Muscle of leg (tissue), 16 donors: ENCODE measurements at places on chromosomes 6 and 20. TPM values are rescaled to one million over a fixed set of nuclear protein-coding genes. Genes with fewer than 3 reads are reported as not detected.

DNA sequence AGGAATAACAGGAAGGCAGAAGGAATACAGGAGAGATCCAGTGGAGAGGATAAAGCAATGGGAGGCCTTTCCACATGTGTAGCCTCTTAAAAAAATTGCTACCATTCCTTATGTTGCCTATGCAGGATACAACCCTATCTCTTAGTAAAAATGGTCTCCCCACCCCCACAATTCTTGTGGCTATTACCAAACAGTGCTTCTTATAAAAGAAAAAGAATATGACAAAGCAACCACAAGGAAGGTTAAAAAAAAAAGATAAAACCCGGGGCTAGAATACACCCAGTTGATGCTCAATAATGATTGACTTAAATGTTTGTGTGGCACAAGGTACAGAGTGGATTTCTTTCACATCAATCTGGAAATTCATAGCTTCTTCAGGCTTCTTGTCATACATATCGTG, 250.9 kb downstream of the HIVEP2 start:
- no peaks in the 10 kb centered on the region for H3K36me3 ChIP-seq
- H3K27me3 ChIP-seq = no peaks in the 10 kb centered on the region
- H3K4me3 ChIP-seq = no peak overlapping the region
- DNase-seq = no peak
- H3K4me1 ChIP-seq = peaks cover 32% of the 10 kb centered on the region
- H3K27ac ChIP-seq = no peak overlapping the region

- no peak overlapping the region for H3K4me3 ChIP-seq
- H3K4me1 ChIP-seq = no peaks in the 10 kb centered on the region
- no peaks in the 10 kb centered on the region for H3K27me3 ChIP-seq
- no peaks in the 10 kb centered on the region for H3K36me3 ChIP-seq
- H3K27ac ChIP-seq = no peak overlapping the region
- peak; percentile 58 for DNase-seq
Observed at GRCh38 chr6:72064399-72064975, 178.1 kb downstream of the RIMS1 start.

GRCh38 chr20:38032585-38033329, 499 bp downstream of the TTI1 start:
- no peak for DNase-seq
- H3K27ac ChIP-seq = peak overlapping the region; percentile 90
- H3K36me3 ChIP-seq = peaks cover 21% of the 10 kb centered on the region
- H3K4me1 ChIP-seq = peaks cover 21% of the 10 kb centered on the region
- no peaks in the 10 kb centered on the region for H3K27me3 ChIP-seq

DNA sequence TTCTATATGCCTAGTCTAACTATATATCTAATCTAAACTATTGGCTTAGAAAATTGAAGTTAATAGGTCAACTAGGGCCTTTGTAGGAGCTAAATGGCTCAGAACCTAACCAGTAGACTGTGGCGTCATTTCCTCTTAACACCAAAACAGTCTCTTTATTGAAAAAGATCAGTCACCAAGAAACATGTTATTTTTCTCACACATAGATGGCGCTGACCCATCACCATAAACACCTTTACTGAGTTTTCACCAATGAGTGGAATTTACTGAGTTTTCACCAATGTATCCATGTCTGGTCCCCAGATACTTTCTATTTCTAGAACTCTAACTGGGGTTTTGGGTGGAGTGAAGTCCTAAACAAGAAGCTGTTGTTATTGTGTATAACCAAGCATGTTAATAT, 636.0 kb downstream of the BCKDHB start:
- no peaks in the 10 kb centered on the region for H3K36me3 ChIP-seq
- no peak overlapping the region for H3K27ac ChIP-seq
- peak; percentile 50 for DNase-seq
- H3K27me3 ChIP-seq = no peaks in the 10 kb centered on the region
- no peak overlapping the region for H3K4me3 ChIP-seq
- no peaks in the 10 kb centered on the region for H3K4me1 ChIP-seq

Gene MDFI
- 77.4 TPM for total RNA-seq

Gene WFDC10B
- not detected for total RNA-seq

DNA sequence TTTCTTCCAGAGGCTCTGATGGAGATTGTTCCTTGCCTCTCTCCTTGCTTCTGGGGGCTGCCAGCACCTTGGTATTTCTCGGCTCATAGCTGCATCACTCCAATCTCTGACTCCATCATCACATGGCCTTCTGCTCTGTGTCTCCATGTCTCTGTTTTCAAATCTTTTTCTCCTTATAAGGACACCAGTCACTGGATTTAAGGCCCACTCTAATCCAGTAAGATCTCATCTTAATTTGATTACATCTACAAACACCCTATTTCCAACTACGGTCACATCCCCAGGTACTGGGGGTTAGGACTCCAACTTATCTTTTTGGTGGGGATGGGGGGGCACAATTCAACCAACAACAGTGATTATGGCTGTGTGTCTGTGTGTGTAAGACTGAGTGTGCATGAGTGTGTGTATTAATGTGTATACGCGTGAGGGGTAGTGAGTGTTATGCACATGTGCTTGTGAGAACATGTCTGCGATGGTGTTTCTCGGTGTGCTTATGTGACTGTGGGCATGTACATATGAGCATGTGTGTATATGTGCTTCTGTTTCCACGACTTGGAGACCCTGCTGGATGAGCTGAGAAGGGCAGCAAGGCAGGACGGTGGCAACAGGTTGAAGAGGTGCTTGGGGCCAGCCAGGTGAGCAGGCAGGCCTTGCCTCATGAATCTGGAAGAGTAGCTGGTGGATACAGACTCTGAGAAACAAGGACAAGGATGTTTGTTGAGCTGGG, 130.5 kb downstream of the MRPL14 start:
- H3K4me1 ChIP-seq = peaks cover 50% of the 10 kb centered on the region
- no peaks in the 10 kb centered on the region for H3K36me3 ChIP-seq
- H3K4me3 ChIP-seq = no peak overlapping the region
- H3K27ac ChIP-seq = no peak overlapping the region
- DNase-seq = no peak

Gene CLPSL2
- not detected for total RNA-seq

Gene OLIG3
- total RNA-seq = not detected

Gene SLC32A1
- total RNA-seq = not detected

Gene DNMT3B
- 2.9 TPM for total RNA-seq

DNA sequence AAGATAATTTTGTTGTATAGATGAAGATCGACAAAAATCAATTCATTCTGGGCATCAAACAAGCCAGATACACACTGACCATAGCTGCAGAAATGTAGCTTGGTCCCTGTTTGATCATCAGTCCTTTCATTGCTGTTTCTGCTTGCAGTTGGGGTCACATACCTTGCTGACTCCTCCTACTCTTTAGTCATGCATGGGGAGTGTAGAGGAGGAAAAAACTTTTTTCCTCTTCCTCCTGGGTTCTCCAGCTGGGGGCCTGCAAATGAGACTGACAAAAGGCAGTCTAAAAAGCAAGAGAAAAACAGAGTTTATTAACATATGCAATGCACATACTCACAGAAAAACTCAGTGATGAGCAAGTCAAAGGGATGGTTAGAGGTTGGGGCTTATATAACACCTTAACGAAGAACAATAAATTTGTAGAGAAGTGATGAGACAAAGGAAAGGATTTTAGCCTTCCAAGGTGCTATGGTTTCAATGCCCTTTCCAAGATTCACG, 105.8 kb downstream of the QRSL1 start:
- peaks cover 27% of the 10 kb centered on the region for H3K4me1 ChIP-seq
- H3K27ac ChIP-seq = no peak overlapping the region
- no peak for DNase-seq
- no peaks in the 10 kb centered on the region for H3K36me3 ChIP-seq
- no peak overlapping the region for H3K4me3 ChIP-seq

DNA sequence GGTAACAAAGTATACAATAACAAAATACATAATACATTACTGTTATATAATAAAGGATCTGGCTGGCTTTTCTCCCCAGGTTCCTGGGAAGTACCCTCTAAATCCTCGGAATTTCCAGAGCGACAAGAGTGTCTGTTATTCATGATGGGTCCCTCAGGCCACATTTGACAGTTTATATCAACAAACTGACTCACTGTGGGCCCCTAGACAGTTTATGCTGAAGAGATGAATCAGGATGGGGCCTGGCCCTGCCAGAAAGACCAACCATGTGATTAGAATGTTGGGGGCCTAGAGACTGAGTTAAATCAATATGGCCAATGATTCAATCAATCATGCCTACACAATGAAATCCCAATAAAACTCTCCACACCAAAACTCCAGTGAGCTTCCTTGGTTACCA, 13.5 kb downstream of the USP45 start:
- peaks cover 11% of the 10 kb centered on the region for H3K36me3 ChIP-seq
- DNase-seq = no peak
- H3K4me1 ChIP-seq = no peaks in the 10 kb centered on the region
- no peak overlapping the region for H3K4me3 ChIP-seq

Gene WFDC12
- not detected for total RNA-seq

GRCh38 chr6:14943116-14943515, 302.8 kb upstream of the JARID2 start:
- H3K4me3 ChIP-seq = no peak overlapping the region
- no peak overlapping the region for H3K27ac ChIP-seq
- no peaks in the 10 kb centered on the region for H3K27me3 ChIP-seq
- H3K36me3 ChIP-seq = no peaks in the 10 kb centered on the region
- H3K4me1 ChIP-seq = no peaks in the 10 kb centered on the region
- DNase-seq = no peak

DNA sequence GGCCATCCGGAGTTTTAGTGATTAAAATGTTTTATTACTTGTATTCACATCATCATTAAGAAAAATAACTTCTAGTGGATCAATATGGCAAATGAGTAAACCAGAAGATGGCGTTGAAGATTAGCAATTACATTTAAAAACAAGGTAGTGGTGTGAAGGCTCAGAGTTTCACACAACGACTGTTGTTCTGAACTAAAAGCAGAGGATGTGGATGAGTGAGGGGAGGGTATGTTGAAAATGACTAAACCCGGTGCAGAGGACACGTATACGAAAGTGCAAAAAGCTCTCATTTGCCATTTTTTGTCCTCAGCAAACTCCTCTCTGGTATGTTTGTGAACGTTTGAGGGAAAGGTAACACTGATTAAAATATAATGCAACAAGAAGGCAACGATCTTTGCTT, 1.9 kb upstream of the IRF4 start:
- H3K36me3 ChIP-seq = no peaks in the 10 kb centered on the region
- H3K4me1 ChIP-seq = peaks cover 26% of the 10 kb centered on the region
- no peak for DNase-seq

DNA sequence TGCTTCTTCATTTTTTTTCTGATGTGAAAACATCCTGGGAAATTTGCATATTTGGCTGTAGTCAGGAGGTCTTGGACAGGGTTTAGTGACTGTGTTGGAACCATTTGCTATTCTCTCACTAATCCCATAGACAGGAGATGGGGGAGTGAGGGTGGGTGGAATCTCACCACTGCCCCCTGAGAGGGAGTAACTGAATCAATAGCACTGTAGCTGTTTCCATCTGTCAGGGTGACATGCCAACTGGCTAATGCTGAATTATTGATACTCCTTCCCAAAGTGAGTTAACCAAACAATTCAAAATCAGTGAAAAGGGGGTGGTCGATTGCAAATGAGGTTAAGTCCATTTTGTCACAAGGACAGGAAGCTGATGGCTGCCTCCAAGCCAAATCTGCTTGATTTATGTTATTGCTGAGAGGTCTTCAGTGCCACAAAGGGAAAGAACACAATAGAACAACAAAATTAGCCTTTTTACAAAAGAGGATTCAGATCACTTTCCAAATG, 55.1 kb upstream of the B3GAT2 start:
- H3K4me3 ChIP-seq = no peak overlapping the region
- H3K27ac ChIP-seq = no peak overlapping the region
- no peaks in the 10 kb centered on the region for H3K27me3 ChIP-seq
- H3K4me1 ChIP-seq = peaks cover 4% of the 10 kb centered on the region

- peaks cover 20% of the 10 kb centered on the region for H3K36me3 ChIP-seq
- DNase-seq = peak; percentile 21
- no peaks in the 10 kb centered on the region for H3K27me3 ChIP-seq
- H3K4me3 ChIP-seq = no peak overlapping the region
- H3K27ac ChIP-seq = no peak overlapping the region
Observed at GRCh38 chr6:144467172-144467762, 182.1 kb downstream of the UTRN start.

DNA sequence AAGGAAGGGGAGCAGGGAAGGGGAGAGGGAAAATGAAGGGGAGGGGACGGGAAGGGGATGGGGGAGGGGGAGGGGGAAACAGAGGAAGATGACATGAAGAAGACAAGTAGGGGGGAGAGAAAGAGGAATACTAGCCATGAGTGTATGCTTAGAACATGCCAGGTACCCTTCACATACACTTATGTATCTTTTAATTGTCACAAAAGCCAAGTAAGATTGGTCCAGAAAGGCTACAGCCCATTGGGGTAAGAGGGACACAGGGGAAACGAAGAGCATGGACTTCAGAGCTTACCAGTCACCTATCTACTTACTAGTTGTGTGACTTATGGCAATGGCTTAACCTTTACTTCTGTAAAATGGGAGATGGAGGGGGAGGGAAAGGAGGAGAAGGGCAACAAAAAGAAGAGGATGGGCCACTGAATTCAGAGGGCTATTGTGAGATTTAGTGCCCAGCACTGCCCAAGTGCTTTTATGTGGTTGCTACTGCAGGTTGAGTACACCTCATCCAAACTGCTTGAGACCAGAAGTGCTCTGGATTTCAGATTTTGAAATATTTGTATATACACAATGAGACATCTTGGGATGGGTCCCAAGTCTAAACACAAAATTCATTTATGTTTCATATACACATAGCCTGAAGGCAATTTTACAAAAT, 90.3 kb downstream of the ARHGAP18 start:
- DNase-seq = no peak
- no peak overlapping the region for H3K27ac ChIP-seq
- no peak overlapping the region for H3K4me3 ChIP-seq
- H3K27me3 ChIP-seq = no peaks in the 10 kb centered on the region

GRCh38 chr20:33284284-33284683, 1.3 kb downstream of the BPIFB1 start:
- peaks cover 7% of the 10 kb centered on the region for H3K27me3 ChIP-seq
- H3K4me1 ChIP-seq = no peaks in the 10 kb centered on the region
- no peak overlapping the region for H3K4me3 ChIP-seq
- no peak for DNase-seq
- H3K36me3 ChIP-seq = no peaks in the 10 kb centered on the region
- H3K27ac ChIP-seq = no peak overlapping the region

DNA sequence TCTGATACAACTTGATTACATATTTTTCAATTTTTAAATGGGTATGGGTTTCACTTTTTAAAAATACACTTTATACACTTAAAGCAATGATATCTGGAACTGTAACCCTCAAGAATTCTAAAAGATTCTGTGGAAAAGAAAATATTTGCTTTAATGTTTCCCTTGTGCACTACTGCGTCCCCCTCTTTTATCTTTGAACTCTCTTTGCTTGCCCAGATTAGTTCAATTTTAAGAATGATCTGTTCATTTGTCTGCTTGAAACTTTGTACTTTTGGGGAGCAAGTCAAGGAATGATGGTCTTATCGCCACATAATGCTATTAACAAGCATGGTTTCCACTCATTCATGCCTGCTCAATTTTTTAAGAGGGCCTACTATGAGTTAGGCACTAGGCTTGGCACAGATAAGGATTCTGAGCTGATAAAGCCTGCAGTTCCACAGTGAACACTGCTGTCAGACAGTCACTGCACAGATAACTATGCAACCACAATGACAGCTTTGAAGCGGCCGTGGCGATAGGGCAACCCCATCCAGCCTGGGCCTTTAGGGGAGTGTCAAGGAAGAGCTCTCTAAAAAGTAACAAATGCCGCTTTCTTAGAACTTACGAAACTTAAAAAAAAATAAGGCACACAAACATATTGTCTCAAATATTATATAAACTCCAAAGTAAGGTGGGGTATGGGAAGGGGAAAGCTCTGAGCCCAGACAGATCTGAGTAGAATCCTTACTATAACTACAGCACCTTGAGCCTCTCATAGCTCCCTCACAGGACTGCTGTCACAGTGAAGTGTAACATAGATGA, 29.7 kb downstream of the FYN start:
- H3K27me3 ChIP-seq = no peaks in the 10 kb centered on the region
- peak overlapping the region; percentile 56 for H3K27ac ChIP-seq
- no peak for DNase-seq
- peaks cover 15% of the 10 kb centered on the region for H3K36me3 ChIP-seq
- H3K4me1 ChIP-seq = peaks cover 49% of the 10 kb centered on the region
